ENCODE measurements at places on chromosomes 2 and 18.

DNA sequence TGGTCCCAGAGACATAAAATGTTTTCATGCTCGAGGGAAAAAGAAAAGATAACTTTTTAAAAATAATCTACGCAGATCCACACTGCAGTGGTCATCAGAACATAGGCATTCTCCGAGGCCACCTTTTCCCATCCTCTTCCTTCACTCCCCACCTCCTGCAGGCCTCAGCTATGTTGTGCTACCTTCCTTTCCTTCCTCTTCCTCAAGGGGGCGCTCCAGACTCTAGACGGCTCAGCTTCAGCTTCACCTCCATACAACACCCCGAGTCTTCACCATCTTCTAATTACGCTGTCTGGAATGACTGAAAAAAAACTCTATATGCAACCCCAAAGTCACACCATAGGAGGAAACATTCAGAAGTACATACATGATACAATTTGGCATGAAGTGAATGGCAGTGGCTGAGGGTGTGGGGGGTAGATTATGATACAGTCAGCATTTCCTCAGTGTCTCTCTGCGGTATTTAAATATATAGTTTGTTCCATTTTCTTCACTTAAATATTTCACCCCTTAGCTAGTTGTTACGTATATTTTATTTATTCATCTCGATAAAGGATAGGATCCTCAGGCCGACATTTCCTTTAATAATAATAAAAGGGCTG, 583.6 kb downstream of the IRS1 start:
- DNase-seq: peak; percentile 62

- DNase-seq: peak; percentile 81
These were observed at the start of gene MPPE1 for GRCh38 chr18:11908182-11909060. TSS of gene MPPE1 (minus strand) at chr18:11908317. CDS start at chr18:11897264, 11,053 bp downstream.

DNA sequence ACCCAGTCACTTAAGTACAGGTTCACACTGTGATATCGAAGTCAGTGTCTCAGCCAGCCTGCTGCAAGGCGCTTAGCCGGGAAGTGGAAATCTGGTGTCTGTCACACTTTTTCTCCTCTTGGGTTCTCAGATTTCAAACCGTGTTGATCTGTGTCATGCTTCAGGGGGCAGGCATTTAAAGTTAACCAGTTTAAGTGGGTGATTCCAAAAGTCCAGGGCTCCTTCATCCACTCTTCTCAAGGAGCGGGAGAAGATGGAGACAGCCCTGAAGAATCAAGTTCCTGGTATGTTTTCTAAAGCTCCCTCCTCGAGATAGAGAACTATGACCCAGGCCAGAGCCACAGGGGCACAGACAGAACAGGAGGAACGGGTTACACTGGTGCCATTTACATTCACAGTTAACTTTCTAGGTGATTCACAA, 331.7 kb downstream of the GBX2 start:
- no peak for DNase-seq

- DNase-seq: no peak
These were observed 287.2 kb upstream of the LINC00305 start for GRCh38 chr18:64436111-64436510.

- peak; percentile 34 for DNase-seq
These were observed 31.2 kb upstream of the GPR17 start for GRCh38 chr2:127614731-127615130.

DNA sequence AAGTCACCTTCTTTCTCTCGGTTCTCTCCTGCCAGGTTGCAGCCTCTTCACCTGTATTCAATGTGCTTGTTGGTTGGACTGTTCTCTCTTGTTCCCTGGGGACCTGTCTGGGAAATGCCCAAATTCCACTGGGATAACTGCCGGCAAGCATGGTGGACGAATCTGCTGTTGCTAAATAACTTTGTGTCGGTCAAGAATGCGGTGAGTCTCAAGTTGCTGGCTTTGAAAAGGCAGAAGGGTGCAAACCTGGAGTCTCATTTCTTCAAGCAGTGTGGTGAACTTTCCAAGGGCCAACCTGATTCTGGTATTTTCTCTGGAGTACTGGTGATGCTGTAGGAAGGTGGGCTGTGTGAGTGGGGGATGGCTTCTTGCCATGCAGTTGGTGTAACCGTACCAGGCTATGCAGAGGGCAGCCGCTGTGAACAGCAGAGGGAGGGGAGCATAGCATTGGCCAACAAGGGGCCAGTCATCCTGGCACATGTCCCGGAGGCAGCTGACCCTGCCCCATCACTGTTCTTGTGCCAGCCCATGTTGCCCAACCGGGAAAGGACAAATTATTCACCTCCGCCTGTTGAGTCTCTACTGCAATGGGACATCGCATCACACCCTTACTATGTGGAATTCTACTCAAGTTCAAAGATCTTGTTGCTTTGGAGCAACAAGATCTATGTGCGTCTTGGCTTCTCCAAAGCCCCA, 88.1 kb upstream of the SEC11C start:
- DNase-seq: no peak

DNA sequence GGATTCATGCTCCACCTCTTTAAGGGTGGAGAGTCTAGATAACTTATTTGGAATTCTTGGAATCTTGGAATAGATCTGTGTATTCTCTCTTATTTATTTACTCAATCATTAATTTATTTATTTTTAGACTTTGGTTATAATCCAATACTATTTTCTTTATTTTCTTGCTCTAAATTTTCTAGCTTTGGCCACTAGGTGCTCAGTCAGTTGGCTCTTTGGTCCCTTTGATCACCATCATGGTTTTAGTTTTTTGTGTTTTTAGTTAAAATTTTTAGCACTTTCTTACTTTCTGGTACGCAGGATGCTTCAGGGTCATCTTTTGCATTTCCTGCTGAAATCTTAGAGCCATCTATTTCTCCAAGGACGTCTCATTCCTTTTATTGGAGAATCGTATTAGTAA, 5.2 kb upstream of the PLEK start:
- DNase-seq: no peak

DNA sequence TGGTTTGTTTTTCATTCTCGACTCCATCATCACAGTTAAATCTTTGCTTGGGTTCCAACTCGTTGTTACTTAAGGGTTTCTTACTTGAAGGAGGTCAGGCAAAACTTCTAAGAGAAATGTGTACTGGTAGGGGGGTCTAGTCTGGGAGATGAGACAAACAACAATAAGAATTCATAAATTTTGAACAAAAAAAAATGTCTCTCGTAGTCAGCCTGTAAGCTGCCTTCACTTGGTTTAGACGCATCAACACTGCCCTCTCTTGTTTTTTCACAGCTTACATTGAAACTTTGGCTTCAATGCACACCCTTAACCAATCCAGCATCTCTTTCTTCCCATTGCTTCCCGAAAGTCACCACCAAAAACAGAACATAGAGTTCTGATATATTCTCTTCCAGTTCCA, 576.4 kb upstream of the PIK3C3 start:
- DNase-seq: peak; percentile 65

DNA sequence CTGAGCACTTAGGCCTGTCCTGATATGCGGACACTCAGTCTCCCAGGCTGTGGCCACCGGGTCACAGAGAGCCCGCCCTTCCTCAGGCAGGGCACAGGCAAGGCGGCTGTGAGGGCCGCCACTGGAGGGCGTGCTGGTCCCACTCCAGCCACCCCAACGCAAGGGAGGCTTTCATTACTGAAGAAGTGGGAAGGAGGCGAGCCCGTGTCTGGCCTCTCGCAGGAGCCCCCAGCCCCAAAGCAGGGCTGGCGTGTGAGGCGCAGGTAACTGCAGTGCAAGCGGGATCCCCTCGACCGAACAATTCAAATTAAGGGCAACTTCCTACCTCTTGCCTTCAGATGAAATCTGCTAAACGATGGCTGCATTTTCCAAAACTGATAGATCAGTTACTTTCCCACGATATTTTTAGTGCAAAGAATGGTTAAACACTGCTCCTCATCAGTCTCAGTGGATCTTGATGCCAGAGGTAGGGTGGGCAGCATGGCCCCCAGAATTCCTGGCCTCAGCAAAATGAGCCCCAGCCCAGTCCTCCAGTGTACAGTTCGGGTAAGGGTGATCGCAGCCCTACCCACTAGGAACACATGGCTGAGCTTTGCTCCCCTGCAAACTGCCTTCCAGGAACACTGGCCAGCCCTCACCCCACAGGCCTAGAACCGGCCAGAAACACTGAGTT, 97.2 kb downstream of the SEPTIN10 start:
- no peak for DNase-seq

DNA sequence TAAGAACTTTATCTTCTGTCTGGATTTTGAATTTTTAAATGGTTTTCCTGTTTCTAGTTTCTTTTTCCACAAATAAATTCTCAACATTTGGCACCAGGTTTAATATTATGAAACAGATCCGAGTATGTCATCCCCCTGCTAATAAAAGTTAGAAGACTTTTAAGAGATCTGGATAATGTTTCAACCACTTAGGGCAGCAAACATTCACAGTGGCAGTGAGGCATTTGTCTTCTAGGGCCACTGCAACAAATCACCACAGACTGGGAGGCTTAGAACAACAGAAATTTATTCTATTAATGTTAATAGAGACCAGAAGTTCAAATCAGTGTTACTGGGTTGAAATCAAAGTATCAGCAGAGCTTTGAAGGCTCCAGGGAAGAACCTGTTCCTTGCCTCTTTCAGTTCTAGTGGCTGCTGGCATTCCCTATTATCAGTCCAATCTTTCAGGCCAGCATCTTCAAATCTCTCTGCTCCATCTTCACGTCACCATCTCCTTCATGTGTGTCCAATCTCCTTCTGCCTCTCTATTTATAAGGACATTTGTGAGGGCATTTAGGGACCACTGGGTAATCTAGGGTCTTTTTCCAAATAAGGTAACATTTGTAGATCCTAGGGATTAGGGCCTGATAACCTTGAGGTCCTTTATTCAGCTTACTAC, 23.4 kb downstream of the ACSL3 start:
- DNase-seq: no peak

DNA sequence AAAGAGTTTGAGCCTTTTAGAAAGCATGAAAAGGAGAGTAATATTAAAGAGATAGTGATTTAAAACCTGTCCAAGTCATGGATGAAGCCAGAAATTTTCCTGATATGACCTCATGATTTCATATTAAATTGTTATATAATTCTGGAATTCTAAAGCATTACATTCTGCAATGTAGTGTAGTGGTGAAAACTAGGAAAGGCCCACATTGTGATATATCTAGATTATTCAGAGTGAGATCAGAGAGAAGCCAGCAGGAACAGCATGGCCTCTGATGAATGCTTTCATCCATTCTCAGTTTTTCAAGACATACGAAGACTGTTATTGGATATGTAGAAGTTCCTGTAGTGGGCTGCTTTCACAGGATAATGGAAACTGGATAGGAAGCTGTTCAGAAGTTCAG, 98.8 kb downstream of the LCLAT1 start:
- DNase-seq: no peak

DNA sequence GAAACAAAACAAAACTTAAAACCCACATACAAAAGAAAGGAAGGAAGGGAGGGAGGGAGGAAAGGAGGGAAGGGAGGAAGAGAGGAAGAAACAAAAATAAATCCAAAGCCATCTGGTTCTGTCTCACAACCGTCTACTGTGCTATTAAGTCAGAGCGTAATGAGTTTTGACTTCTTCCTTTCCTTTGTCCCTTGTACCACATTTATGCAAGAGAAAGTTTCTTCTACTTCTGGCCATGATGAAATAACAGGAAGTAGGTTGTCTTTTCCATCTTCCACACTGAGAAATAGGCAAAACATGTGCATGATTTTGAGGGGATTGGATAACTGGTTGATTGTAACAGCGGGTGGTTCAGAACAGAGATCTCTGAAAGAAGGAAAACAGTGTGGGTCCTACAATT, 121.4 kb downstream of the CTAGE1 start:
- no peak for DNase-seq

DNA sequence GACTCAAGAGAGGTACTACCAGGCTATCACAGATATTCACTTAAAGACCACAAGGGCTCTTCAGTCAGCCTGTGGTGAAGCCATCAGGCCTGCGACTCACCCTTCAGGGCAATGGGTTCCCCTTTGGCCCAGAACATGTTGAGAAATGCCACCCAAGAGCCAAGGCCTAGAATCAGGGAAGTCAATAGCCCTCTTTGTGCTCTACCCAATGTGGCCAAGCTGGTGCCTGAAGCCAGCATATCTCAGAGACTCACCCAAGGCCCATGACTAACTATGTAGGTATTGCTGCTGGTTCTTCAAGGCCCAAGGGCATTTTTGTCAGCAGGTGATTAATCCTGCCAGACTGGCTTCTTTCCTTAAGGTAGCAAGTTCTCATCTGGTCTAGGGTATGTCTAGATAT, 338.9 kb upstream of the SETBP1 start:
- peak; percentile 1 for DNase-seq

- DNase-seq: no peak
These were observed 81.8 kb upstream of the ADAM23 start for GRCh38 chr2:206361407-206362045.

GRCh38 chr2:160474891-160475787, 18.5 kb downstream of the RBMS1 start:
- DNase-seq: peak; percentile 42
